ENCODE measurements at places on chromosomes 11 and 22. TPM values are rescaled to one million over a fixed set of nuclear protein-coding genes. Genes with fewer than 3 reads are reported as not detected.
A peak's percentile ranks its signal among the peaks of the same experiment; 100 is the strongest.

GRCh38 chr22:43036282-43036829 lies 21.4 kb upstream of the PACSIN2 start:
- DNase-seq: no peak

FAM227A gene
- total RNA-seq: 0.26 TPM

DNA sequence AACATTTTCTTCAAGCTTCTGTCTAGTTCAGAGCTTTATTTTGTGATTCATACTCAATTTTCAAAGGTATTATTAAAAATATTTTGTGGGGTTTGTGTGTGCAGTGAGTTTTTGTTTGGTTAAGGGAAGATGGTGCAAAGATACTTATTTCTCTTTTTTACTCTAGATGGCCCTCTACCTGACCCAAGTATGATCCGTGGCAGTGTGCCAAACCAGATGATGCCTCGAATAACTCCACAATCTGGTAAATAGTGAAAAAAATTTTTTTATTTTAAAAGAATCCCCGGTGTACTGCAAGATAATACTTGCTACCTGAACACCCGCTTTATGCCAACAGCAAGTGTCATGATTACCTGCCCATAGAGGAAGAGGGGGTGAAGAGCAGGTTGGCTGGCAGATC lies 54.2 kb downstream of the EP300 start:
- no peak for DNase-seq

DNA sequence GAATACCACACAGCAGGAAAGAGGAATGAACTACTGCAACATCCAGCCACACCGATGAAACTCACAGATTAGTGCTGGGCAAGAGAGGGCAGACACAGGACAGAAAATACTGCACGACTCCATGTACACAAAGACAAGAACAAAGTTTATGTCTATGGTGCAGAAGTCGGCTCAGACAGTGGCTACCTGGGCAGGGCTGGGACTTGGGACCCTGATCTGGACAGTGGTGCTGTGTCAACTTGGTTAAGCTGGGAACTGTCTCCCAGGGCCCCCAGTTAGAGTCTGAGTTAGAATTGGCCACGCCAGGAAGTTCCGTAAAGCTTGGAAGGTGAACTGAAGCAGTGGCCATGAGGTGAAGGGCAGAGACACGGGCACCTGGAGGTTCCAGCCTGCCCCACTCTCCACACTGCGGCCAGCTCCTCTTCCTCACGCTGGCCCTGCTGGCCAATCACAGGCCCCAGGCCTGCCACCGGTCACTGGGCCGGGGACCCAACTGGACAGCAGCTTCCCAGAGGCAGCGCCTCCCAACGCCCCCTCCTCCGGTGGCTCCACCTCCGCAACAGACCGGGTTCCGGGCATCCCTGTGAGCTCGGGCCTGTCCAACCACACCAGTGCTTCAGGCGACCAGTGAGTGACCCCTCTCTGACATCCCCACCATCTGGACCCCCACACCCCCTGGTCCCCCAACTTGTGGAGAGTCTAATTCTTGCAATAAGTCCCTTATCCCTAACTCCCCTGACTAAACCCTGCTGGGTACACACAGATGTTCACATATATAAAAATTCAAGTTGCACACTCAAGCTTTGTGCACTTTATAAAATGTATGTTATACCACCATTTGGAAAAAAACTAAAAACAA lies 93.7 kb downstream of the MICAL3 start:
- no peak for DNase-seq

GRCh38 chr11:92098172-92098571 lies 126.4 kb upstream of the FAT3 start:
- no peak for DNase-seq

DNA sequence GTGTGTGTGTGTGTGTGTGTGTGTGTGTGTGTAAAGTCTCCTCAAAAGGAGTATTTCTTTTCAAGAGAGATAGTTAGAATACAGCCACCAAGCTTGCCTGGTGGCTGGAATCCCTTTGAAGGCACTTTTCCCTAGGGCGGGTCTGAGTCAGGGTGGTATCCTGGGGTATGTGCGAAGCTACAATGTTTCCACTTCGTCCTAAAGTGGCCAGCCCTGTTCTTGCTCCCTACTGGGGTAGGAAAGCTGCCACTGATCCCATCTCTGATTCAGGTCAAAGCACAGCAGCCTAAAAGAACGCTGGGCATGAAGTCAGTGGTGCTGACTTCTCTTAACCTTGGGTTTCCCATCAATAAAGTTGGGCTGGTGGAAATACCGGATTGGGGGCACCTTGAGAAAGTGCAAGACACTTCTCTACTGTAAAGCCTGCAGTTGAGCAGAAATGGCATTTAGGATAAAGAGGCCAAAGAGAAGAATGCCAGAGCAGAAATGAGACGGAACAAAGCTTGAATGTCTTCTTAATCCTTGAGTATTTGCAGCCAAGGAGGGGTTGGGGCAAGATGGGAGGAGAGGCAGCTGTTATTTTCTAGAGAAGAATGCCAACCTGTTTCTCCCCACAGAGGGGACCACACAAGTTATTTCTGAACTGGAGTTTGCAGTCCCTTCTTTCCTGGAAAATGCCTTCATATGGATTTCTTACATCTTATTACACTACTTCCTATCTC lies 35.3 kb downstream of the ZNRF3 start:
- no peak for DNase-seq

TBX10 gene
- total RNA-seq: not detected

DNA sequence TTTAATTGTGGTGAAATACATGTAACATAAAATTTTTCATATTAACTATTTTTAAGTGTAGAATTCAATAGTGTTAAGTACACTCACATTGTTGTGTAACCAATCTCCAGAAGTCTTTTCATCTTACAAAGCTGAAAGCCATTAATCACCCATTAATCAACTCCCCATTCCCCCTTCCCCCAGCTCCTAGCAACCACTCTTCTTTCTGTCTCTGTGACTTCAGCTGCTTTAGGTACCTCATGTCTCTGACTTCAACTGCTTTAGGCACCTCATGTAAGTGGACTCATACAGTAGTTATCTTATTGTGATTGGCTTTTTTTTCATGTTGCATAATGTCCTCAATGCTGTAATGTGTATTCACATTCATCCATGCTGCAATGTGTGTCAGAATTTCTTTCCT lies 150.8 kb upstream of the NTM start:
- DNase-seq: no peak

DNA sequence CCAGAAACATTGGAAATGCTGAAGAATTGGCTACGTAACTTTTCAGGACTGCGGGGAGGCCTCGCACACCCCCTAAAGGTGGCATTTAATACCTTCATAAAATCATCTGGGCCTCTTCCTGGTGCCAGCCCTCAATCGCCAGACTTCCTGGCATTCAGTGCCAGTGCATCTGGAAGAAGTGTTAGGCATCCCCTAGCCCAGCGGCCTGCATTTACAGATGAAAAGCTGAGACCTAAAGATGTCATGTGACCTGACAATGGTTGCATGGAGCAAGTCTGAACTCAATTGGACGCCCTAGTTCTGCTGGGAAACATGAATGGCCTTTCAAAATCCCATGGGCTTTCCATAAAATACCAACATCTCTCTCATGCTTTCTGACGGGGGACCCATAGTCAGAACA lies 81.0 kb upstream of the TMEM45B start:
- DNase-seq: no peak

DNA sequence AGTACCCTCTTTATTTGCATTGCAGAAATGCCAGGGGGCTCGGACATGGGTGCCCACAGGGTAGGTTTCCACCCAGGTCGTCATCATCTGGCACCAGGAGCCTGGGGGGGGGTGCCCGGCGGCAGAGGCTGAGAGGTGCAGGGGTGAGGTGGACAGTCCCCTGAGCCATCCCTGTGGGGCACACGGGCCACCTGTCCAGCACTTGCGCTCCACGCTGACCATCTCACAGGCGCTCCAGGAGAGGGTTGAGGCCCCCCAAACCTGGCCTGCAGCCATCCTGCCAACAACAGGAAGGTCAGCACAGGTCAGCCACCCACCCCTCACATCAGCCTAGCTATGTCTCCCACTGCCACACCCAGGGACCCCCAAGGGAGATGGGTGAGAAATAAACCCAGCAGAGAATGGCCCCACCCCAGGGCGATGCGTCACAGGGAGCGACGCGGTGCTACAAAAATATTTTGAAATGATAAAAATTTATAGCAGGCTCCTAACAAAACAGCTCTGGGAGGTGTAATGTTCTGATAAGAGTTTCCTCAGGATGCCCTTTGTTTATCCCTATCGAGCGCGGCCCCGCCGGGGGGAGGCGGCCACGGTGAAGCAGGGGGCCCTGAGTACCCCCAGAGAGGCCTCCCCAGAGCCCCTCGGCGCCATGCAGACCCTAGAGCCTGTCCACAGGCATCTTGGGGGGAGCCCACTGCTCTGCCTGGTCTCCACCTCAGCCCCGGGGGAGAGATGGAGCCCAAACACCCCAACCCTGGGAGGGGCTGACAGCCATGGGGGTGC lies 21.0 kb upstream of the GNB1L start:
- no peak for DNase-seq

DNA sequence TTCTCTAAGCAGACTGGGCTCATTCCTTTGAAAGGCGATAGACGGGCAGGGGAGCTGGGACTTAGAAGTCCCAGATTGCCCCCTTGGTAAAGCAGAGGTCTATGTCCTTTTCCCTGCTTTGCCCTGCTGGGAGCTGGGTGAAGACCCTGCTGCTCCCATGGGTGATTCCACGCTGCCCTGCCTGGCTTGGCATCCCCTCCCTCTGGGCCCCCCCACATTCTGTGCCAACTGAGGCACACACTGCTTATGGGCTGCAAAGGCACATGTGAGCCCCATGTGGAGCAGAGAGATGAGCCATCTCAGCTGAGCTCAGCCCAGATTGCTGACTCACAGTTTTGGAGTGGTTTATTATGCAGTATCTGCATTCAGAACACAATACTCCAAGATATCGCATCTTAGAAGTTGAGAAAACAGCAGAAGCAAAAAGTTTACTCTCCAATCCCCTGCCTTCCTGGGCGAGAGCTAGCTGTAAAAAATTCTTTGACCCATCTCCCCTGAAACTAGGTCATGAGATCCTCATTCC lies 127.2 kb downstream of the ST3GAL4 start:
- peak; percentile 5 for DNase-seq

KIRREL3 gene
- total RNA-seq: not detected

GRCh38 chr22:33354928-33355327 lies 296.7 kb upstream of the SYN3 start:
- no peak for DNase-seq

DNA sequence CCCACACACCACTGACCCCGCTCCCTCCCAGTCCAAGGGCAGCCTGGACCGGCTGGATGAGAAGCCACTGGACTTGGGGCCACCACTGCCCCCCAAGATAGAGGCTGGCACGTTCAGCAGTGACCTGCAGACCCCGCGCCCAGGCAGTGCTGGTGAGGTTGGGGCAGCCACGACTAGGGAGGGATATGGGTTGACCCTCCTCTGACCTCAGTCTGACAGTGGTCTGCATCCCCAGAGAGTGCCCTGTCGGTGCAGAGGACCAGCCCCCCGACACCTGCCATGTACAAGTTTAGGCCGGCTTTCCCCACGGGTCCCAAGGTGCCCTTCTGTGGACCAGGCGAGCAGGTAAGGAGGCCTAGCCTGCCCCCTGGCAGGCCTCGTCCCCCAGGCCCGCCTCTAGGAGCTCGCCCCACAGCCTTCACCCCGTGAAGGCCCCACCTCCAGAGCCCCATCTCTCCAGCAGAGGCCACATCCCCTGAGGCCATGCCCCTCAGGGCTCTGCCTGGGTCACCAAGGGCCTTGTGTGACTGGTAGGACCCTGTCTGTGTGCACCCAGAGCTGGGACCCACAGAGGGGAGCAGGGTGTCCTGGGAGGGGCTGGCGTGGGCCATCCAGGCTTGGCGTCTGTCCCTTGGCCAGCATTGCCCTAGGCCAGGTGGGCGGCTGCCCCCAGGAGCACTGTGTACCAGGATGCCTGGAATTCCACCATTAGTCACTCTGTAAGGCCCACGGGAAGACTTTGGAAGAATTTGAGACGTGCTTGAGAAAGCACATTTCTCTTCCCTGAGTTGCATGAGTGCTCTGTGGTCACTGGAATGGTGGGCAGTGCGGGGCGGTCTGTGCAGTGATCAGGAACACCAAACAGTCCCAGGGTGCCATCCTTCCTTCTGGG lies 9.4 kb downstream of the CCDC188 start:
- DNase-seq: no peak

GRCh38 chr11:102581066-102581465 lies 44.1 kb downstream of the MMP20 start:
- no peak for DNase-seq

DCUN1D5 gene
- total RNA-seq: 107 TPM

GRCh38 chr11:57541169-57541568 lies 3.8 kb downstream of the SMTNL1 start:
- no peak for DNase-seq

DNA sequence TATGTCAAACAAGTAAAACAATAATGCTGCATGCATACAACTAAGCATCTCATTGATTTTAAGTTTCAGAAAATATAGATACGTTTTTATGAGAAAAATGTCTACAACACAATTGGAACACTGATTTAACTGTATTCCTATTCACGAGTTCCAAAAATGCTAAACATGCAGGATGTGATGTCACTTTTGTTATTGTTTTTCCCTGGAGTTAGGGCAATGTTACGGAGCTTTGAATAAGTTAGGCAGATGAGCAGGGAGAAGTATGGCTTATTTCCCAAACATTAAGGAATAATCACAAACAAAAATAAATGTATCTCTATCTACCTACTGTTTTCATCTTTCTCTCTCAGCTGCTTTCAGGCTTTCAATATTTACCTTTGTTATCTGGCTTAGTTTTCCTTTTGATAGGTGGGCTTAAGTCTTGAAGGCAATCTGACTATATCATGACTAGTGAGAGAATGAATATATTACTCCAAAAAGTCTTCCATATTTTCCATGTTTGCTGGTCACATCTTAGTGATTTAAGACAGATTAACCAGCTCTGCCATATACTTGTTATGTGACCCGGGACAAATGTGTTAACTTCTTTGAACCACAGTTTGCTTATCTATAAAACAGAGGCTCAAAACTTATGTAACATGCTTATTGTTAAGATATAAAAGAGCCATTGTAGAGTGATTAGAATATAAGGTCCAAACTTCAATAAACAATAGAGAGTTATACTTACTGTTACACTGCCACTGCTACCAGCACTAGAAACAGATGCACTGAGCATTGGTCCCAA lies 854.4 kb upstream of the CCDC90B start:
- no peak for DNase-seq

C11orf87 gene
- not detected for total RNA-seq

GRCh38 chr11:10351765-10352641 lies 47.1 kb downstream of the ADM start:
- peak; percentile 58 for DNase-seq

MYBPC3 gene
- under 0.01 TPM for total RNA-seq

GRCh38 chr11:130126516-130126915 lies 33.1 kb upstream of the ST14 start:
- no peak for DNase-seq

- DNase-seq: no peak
Observed at GRCh38 chr11:11210446-11210845, 142.6 kb downstream of the CSNK2A3 start.

INSC gene
- 1.2 TPM for total RNA-seq

ZNF215 gene
- 4.7 TPM for total RNA-seq

HEPN1 gene
- total RNA-seq: not detected

SCT gene
- not detected for total RNA-seq

NPTXR gene
- under 0.01 TPM for total RNA-seq

CRYBA4 gene
- not detected for total RNA-seq

- DNase-seq: no peak
Observed at GRCh38 chr11:67484847-67485311, 2.1 kb downstream of the AIP start.

MMP3 gene
- 0.26 TPM for total RNA-seq

Measured in bronchial epithelial cell (primary cell).